Activated T-helper 1 cell treated with anti-CD3 and anti-CD28 coated beads, Interleukin-2, amount 50 U/mL, for 16 hours (primary cell): ENCODE measurements at places on chromosomes 5 and 9.

GRCh38 chr5:73095564-73096238 is 24.7 kb upstream of the TMEM171 start:
- DNase-seq: no peak

GRCh38 chr5:145510324-145510723 is 324.8 kb downstream of the PRELID2 start:
- no peak for DNase-seq

GRCh38 chr9:89495824-89496560 is 1.9 kb downstream of the SEMA4D start:
- DNase-seq: no peak

DNA sequence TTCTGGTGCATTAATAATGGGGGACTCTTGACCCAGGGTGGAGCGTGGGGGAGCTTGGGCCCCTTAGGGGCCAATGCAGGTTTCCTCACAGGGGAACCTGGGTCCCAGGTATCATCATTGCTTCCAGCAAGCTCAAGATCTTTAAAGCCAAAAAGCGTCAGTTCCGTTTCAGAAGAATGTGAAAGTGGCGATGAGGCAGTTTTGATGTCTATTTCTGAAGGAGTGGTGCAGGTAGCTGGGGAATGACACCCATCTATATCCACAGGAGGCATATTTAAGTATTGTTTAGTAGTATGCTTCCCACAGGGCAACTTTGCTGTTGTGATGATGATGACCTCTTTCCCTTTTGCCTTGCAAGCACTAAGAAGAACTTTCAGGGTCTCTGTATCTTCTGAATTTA is 10.8 kb downstream of the ANKRD34B start:
- no peak for DNase-seq

- no peak for DNase-seq
These were observed 72.1 kb upstream of the HSPB3 start for GRCh38 chr5:54383225-54383901.

DNA sequence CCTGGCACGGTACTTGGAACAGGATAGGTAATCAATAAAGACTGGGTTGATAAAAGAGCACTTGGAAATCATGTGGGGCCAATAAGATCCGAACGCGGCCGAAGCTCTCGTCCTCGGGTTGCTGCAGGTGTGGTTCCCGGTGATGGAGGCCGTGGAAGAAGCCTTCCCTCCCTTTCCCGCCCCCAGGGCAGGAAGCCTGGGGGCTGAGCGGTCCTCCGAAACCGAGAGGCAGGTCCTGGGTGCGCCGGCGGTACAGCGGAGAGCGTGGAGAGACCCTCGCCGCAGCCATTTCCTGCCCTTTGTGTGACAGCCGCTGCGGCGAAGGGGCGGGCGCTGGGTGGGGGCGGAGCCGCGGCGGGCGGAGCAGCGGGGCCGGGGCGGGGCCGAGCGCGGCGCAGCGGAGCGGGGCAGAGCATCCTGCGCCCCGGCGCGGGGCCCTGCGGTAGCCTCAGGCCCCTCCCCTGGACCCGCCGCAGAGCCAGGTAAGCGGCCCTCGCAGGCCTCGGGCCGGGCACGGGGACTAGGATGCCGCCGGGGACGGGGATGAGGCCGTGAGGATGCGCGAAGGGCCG is at the start of gene CYFIP2:
Gene CYFIP2, plus strand, starts transcription at position 410 of the 572 bp plus-strand sequence. CDS start 19,239 bp downstream, outside the sequence.
- peak; percentile 65 for DNase-seq

GRCh38 chr5:53983568-53984460 is 326.6 kb downstream of the ARL15 start:
- no peak for DNase-seq

GRCh38 chr9:81906671-81907070 is 21.6 kb upstream of the SPATA31D4 start:
- no peak for DNase-seq
